Tibial artery (tissue), 4 donors: ENCODE measurements at places on chromosomes 5 and 9.

DNA sequence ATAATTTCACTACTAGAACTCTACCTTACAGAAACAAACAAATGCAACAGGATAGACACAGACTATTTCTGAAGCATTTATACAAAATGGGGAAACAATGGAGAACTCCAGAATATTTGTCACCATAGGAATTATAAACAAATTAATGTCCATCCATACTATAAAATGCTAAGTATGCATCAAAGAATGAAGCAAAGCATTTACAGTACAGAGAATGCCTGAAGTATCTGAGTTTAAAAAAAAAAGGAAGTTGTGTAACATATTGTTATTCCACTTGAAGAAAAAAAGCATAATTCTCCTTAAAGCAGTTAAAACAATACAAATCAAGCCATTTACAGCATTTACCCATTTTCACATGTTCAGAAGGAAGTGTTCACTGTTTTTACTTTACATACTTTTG lies 53.0 kb downstream of the DROSHA start:
- DNase-seq: no peak

DNA sequence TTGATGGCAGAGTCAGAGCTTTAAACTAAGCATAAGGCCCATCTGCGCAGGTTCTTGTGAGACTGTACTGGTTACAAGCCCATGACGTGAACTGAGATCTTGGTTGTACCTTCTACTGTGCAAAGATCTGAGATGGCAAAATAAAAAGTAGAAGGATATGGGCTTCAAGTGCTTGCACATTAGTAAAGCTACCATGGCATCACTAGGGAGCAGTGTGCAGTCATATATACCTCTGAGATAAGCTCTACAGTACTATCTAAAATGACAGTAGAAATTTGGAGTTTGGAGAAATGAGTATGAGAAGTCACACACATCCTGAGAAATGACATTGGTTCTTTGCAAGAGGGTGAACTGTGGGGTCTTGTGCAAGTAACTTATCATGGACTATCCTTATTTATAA lies 408.2 kb upstream of the PRR16 start:
- DNase-seq: no peak

- no peak for DNase-seq
These were observed 65.8 kb downstream of the SHB start for GRCh38 chr9:38003230-38003629.

DNA sequence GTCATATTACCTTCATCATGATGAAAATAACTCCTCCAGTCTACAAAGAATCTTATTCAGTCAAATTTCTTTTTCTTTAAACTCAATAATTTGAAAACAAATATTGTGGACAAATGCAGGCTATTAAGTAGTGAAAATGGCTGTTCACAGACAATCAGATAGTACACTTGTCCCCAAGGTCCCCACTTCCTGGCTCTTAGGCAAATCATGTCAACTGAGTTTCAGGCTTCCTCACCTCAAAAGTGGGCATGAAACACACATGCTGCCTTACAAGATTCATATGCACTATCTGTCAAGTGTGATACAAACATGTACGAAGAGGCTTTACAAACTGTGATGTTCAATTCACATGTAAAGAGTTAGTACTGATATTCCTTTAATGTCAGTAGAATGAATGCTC lies 385.2 kb upstream of the SEMA6A start:
- no peak for DNase-seq

GRCh38 chr9:116055536-116055935 lies 98.1 kb upstream of the PAPPA start:
- no peak for DNase-seq

DNA sequence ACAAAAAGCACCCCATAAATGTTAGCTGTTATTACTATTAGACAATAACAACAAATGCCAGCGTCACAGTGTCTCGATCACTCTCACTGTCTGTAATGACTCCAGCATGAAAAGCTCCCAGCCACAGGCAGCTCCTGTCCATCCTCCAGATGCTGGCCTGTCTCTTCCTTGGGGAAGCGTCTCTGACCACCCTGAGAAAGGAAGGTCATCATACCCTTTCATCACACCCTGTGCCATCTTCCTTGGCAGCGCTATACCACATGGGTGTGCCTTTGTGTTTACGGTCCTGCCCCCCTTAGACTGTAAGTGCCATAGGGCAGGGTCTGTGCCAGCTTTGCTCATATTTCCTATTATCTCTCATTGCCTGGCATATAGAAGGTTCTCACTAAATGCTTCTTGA lies 90.6 kb downstream of the PRRT1B start:
- DNase-seq: no peak

GRCh38 chr5:68464424-68464823 lies 248.9 kb downstream of the PIK3R1 start:
- no peak for DNase-seq

- no peak for DNase-seq
These were observed 105.1 kb downstream of the LMNB1 start for GRCh38 chr5:126881821-126882600.

- DNase-seq: no peak
These were observed 387.9 kb upstream of the DAP start for GRCh38 chr5:11148810-11149539.

DNA sequence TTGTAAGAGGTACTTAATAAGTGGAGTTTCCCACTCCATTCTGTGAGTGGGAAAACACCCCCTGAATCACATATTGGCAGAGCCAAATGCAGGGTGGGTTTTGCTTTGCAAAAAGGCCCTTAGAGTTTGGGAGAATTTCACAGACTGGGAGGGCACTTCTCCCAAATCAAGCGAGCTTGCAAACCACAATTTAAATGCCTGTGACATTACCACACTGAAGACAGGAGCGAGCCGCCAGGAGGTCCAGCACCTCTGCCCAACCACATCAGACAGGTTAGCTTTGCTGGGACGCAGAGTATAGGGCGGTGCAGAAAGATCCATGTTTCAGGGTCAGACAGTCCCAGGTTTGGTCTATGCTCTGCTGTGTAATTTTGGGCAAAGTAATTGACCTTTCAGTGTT lies 2.3 kb downstream of the ALAD start:
- no peak for DNase-seq

- DNase-seq: no peak
These were observed 512.9 kb downstream of the HINT1 start for GRCh38 chr5:130652176-130652575.

- no peak for DNase-seq
These were observed 111.7 kb downstream of the AP3B1 start for GRCh38 chr5:78182838-78183237.

- no peak for DNase-seq
These were observed 116.5 kb downstream of the PDE4D start for GRCh38 chr5:59777028-59777427.

- no peak for DNase-seq
These were observed 25.6 kb downstream of the TMEFF1 start for GRCh38 chr9:100498592-100498991.

DNA sequence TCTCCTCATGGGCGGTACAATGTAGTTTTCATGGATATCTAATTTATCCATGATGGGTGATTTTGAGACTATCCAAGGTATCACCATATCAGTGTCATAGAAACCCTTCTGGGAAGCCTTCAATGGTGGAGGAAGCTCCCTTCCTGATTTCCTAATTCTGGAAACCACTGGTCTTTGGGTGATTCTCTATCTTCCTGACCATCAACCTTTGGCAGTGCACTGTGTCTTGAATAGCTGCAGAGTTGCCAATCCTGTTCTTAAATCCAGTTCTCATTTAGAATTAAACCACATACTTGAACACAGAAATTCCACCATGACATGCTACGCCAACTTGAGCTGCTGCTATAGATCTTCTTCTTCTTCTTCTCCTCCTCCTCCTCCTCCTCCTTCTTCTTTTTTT lies 161.7 kb upstream of the KLF9 start:
- DNase-seq: no peak
